Activated naive CD4-positive, alpha-beta T cell treated with anti-CD3 and anti-CD28 coated beads for 36 hours (primary cell): ENCODE measurements at places on chromosomes 11 and 22.
A peak's percentile ranks its signal among the peaks of the same experiment; 100 is the strongest.

GRCh38 chr11:117189941-117190544, 9.1 kb upstream of the TAGLN start:
- DNase-seq, result no peak

- DNase-seq, result peak; percentile 40
Measured at GRCh38 chr22:33789690-33790253, 130.5 kb downstream of the LARGE1 start.

DNA sequence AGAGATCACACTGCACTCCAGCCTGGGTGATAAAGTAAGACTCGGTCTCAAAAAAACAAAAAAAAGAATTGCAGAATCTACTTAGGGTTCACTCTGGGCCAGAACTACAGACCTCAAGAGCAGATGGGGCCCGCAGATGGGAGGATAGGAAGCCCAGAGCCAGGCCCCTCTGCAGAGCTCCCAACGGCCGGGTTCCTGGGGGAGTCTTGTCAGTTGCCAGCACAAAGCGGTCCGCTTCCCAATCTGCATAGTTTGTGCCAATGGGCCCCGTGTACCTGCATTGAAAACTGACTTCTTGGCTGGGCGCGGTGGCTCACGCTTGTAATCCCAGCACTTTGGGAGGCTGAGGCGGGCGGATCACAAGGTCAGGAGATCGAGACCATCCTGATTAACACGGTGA, 1.7 kb upstream of the CHID1 start:
- DNase-seq, result no peak

DNA sequence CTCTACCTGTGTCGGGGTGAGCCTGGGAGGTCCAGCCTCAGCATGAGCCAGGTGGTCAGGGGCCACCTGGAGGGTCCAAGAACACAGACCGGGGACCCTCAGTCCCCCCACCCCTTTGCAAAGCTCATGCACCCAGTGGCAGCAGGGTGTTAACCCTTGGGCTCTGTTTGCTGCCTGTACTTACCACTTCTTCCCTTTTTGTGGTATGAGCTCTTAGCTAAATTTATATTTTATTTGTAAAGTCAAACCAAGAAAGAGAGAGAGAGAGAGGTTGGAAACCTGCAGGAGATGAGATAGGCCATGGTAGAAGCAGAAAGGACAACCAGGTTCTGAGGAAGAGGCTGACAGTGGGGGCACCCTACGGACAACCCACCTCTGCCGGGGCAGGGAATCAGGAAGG, 29.9 kb downstream of the IL10RA start:
- DNase-seq, result no peak

GRCh38 chr11:100593291-100593690, 93.8 kb upstream of the ARHGAP42 start:
- DNase-seq, result no peak

DNA sequence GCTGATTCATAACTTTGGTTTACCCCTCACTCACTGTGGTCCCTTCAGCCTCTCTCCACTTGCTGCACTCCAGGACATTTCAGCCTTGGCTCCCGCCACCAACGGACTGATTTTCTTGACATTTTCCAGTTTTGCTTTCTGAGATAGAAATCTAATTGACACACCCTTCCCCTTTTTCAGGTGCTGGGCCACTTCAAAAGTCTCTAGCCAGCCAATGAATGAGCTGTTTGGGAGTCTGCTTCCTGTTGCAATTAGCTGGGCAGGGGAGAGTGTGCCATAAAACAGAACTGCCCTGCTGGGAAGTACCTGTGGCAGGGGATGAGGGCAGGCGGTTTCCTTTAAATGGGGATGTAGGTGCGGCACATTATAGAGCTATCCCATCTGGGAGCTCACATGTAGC, 21.1 kb upstream of the PLET1 start:
- no peak for DNase-seq

- DNase-seq, result no peak
Measured at GRCh38 chr22:24338726-24339451, 68.3 kb downstream of the SPECC1L start.

GRCh38 chr22:24265734-24266133, 4.9 kb upstream of the SPECC1L start:
- DNase-seq, result no peak

- DNase-seq, result no peak
Measured at GRCh38 chr11:126595560-126595959, 240.1 kb downstream of the ST3GAL4 start.

DNA sequence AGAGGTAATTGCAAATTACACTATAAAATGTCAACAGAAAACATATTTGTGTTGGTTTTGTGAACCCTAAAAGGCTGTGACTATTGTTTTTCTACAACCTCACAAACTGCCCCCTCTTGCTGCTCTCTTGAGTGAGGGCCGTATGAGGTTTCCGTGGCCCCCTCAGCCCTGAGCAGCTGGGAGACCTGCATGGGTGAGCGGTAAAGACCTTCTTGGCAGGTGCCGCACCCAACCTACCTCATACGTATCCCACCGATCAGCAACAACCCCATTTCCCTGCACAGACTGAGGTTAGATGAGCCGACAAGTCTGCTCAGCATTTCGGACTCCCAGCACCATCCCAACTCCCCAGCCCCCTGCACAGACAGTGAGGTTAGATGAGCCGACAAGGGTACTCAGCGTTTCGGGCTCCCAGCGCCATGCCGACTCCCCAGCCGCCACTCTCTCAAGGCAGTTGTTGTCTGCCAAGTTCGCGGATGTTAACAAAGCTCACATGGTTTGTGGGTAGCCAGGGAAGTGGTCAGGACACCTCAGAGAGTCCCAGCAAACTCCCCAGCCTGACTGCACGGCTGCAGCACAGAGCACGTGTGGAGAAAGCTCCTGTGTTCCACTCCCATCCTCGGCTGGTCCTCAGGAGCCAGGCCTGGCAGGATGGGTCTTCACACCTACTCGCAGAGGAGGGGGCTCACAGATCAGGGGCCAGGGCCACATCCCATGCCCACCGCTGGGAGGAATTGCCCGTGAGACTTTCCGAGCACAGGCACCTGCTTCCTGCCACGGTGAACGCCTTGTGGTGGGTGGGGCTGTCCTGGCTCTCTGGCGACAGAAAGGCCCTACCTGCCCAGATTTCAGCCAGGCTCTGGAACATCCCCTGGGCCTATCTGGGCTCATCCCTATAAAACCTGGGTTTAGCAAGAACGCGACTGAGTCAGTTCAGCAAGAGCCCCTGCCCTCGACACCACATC, 502.9 kb downstream of the BRD1 start:
- DNase-seq, result no peak

DNA sequence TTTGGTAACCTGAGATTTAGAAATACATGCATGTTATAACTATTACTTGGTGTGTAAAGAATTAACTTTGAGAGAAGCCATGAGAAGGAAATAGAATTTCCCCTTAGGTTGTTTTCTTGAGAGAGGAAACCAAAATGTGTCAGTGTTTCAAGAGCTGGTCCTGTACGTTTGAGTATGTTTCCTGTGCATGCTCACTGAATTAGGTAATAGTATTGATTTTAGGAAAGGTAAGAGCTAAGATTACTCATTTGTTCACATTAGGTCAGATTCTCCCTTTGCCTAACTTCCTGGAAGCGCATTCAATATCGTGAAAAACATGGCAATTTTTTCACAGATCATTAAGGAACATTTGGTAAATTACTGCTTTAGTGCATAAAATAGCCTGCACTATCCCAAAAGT, 49.3 kb upstream of the RDX start:
- DNase-seq, result no peak

DNA sequence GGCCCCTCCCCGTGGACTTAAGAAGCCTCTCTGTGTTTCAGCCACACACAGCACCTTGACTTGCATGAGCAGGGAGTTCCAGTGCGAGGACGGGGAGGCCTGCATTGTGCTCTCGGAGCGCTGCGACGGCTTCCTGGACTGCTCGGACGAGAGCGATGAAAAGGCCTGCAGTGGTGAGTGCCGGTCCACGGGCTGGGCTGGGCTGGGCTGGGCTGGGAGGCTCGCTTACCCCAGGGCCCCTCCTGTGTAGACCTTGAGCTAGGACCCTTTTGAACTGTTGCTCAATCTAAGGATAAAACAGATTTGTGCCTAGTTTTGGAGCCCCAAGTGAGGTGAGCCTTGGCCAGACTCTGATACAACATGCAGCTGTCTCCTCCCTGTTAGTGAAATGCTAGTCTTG, 151.4 kb upstream of the SORL1-AS1 start:
- no peak for DNase-seq

DNA sequence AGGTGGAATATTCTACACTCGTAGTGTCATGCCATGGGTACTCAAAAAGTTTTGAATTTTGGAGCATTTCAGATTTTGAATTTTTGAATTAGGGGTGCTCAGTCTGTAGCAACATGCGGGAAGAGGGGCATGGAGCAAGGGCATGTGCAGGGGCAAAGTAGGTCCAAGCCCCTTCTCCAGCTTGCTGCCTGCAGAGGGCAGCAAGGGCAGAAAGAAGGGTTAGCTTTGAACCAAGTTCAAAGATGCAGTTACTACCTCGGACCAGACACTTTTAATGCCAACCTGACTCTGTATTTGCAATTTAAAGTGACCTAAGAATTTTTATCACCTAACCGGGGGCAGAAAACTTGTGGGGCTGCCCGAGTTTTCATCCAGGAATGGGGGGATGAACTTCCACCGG, 68.2 kb downstream of the CD82 start:
- DNase-seq, result no peak

GRCh38 chr11:124776865-124777645, 15.0 kb upstream of the ESAM start:
- no peak for DNase-seq
